Stimulated activated naive B cell treated with anti-CD40 and anti-IgM and Interleukin-4, amounts not matched to agents 10 μg/mL and 1 μg/mL and 100 μg/mL, for 72 hours (primary cell): ENCODE measurements at places on chromosomes 5 and 9.

DNA sequence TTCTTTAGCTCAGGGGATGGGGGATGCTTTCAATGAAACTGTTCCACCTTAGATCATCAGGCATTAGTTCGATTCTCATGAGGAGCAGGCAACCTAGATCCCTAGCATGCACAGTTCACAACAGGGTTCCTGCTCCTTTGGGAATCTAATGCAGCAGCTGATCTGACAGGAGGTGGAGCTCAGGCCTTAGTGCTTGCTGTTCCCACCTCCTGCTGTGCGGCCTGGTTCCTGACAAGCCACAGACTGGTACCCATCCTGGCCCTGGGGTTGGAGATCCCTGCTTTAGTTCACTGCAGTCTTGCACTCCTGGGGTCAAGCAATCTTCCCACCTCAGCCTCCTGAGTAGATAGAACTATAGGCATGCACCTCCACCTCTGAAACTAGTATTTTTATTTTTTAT is 1369.8 kb upstream of the NUDT12 start:
- H3K27me3 ChIP-seq, result no peaks in the 10 kb centered on the region
- DNase-seq, result no peak
- H3K27ac ChIP-seq, result no peak overlapping the region
- H3K4me1 ChIP-seq, result no peaks in the 10 kb centered on the region
- H3K4me3 ChIP-seq, result no peak overlapping the region

- H3K36me3 ChIP-seq, result no peaks in the 10 kb centered on the region
- DNase-seq, result no peak
- H3K4me3 ChIP-seq, result no peak overlapping the region
- H3K27me3 ChIP-seq, result peaks cover 29% of the 10 kb centered on the region
- H3K4me1 ChIP-seq, result peaks cover 5% of the 10 kb centered on the region
Observed at GRCh38 chr5:10875201-10875768, 114.3 kb upstream of the DAP start.

DNA sequence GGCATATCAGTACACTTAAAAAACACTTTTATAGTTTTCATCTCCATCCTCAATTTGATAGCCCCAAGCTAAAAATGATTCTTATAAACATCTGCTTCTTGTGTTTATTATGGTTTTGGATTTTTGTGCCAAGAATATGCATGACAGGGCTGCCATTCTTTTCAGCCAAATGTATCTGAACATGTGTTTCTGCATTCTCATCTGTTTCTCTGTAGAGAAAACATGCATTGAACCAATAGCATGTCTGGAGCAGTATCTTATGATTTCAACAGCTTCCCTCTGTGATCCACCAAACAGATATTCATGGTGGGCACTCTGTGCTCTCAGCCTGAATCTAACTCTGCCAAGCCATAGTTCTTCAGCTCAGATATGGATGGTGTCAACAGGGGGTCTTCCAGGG is 99.3 kb upstream of the ERCC6L2 start:
- H3K4me3 ChIP-seq, result no peak overlapping the region
- peaks cover 2% of the 10 kb centered on the region for H3K4me1 ChIP-seq
- peaks cover 52% of the 10 kb centered on the region for H3K27me3 ChIP-seq
- no peaks in the 10 kb centered on the region for H3K36me3 ChIP-seq
- DNase-seq, result no peak

DNA sequence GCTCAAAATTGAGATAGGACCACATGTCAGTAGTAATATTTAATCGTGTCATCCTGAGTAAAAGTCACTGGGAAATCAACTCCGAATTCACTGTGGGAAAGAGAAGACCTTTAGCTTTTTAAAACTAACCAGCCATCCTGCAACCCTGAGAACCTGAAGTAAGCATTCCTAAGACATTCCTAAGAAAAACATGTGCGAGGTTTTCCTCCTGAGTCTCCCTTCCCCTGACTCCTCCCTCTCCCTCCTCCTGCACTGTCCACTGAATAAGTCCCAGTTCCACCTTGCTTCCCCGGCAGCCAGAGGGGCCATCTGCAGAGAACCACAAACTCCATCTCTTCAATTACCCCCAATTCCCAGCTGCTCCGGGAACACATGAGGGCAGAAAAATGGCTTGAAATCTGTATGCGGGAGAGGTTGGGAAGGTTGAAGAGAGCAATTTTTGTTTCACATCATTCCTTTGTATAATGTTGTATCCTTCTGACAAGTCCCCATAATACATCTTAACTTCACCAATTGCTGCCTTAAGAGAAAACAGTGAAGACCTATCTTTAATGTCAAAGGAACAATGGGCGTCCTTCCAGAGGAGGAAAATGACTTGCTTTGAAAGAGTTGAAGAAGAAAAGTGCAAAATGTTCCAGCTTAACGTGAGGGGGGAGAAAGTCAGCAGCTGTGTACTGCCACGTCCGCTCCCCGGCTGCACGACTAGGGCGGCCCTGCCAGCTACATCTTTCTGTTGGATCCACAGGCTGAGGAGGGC is 186.3 kb downstream of the ZNF462 start:
- no peak for DNase-seq
- H3K27ac ChIP-seq, result no peak overlapping the region
- no peak overlapping the region for H3K4me3 ChIP-seq
- H3K27me3 ChIP-seq, result peaks cover 37% of the 10 kb centered on the region

DNA sequence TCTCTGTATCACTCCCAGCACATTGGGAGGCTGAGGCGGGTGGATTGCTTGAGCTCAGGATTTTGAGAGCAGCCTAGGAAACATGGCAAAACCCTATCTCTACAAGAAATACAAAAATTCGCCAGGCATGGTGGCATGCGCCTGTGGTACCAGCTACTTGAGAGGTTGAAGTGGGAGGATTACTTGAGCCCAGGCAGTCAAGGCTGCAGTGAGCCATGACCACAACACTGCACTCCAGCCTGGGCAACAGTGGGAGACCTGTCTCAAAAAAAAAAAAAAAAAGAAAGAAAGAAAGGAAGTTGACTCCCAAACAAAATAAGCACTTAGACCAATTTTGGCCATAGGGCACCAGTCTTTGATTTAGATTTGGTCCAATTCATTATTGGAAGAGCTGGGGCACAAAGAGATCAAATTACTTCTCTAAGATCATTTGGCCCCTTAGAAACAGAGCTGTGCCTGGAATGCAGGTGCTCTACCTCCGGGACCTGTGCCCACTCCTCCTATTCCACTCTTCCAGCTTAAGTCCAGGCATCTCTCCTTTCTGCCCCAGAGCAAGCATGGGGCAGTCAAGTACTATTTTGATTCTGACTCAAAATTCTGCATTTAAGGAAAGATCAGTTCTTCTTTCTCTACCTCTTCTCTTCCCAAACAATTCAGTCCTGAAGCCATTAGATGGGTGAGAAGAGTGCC is 59.0 kb downstream of the ALDH7A1 start:
- H3K4me1 ChIP-seq, result no peaks in the 10 kb centered on the region
- no peak overlapping the region for H3K27ac ChIP-seq
- no peak overlapping the region for H3K4me3 ChIP-seq
- peaks cover 13% of the 10 kb centered on the region for H3K27me3 ChIP-seq

DNA sequence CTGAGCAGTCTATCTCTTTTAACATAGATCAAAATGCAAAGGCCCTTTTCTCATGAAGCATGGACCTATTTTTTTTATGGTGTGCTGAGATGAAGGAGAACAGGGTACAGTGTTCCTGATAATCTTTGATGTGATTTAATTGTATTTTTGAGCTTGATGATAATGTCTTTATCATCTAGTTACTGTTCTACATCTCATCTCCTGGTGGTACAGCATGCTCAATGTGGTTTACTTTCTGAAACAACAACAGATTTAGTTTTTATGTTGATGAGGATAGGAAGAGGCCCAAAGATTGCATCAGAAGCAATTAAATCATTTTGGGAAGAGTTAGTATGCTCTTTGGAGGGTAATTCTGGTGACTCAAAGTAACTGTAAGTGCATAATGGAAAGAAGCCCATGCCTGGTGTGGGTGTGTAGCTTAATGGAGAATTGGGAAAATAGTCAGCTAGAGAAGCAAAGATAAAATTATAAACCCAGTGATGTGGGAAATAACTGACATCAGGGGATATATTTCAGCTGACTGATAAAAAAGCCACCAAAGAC is 123.0 kb upstream of the KCNN2 start:
- no peaks in the 10 kb centered on the region for H3K36me3 ChIP-seq
- no peak overlapping the region for H3K27ac ChIP-seq
- no peak overlapping the region for H3K4me3 ChIP-seq
- no peaks in the 10 kb centered on the region for H3K27me3 ChIP-seq
- DNase-seq, result no peak

DNA sequence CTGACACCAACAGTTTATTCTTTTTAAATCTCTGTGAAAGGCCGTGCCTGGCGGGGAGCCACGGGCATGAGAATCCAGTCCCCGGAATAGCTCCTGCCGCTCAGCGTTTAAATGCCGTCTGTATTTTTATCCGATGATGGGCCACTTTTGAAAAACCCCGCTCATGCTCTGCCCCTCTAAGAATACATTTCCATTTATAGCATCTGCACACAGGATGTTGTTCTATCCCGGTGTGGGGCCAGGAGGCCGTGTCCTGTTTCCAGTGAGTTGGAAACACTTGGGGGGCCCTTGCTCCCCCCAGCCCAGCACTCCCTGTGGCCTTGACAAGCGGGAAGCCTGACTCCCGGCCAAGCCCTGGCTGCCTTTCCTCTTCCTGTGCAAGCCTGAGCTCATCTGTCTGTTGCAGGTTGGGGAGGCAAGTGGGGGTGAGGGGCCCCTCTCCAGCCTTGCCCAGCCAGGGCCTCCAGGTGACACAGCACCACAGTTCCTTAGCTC is 39.0 kb downstream of the ERGIC1 start:
- H3K36me3 ChIP-seq, result peaks cover 17% of the 10 kb centered on the region
- H3K27me3 ChIP-seq, result no peaks in the 10 kb centered on the region
- DNase-seq, result no peak
- peak overlapping the region; percentile 87 for H3K27ac ChIP-seq

GRCh38 chr9:4339357-4339756 is 39.5 kb upstream of the GLIS3 start:
- H3K4me3 ChIP-seq, result no peak overlapping the region
- DNase-seq, result peak; percentile 41
- no peak overlapping the region for H3K27ac ChIP-seq
- H3K4me1 ChIP-seq, result peaks cover 2% of the 10 kb centered on the region
- peaks cover 19% of the 10 kb centered on the region for H3K27me3 ChIP-seq
- H3K36me3 ChIP-seq, result no peaks in the 10 kb centered on the region

GRCh38 chr9:36728651-36729520 is 156.2 kb downstream of the MELK start:
- H3K27me3 ChIP-seq, result no peaks in the 10 kb centered on the region
- peaks cover 10% of the 10 kb centered on the region for H3K4me1 ChIP-seq
- peak; percentile 40 for DNase-seq
- H3K27ac ChIP-seq, result no peak overlapping the region

GRCh38 chr5:16625096-16625495 is 8.3 kb upstream of the RETREG1 start:
- H3K4me1 ChIP-seq, result peaks cover 21% of the 10 kb centered on the region
- DNase-seq, result no peak
- no peaks in the 10 kb centered on the region for H3K27me3 ChIP-seq
- no peak overlapping the region for H3K27ac ChIP-seq
- H3K36me3 ChIP-seq, result no peaks in the 10 kb centered on the region

GRCh38 chr5:72063219-72063819 is 44.0 kb upstream of the MAP1B start:
- H3K36me3 ChIP-seq, result no peaks in the 10 kb centered on the region
- no peaks in the 10 kb centered on the region for H3K4me1 ChIP-seq
- H3K4me3 ChIP-seq, result no peak overlapping the region
- no peak overlapping the region for H3K27ac ChIP-seq
- DNase-seq, result no peak
- H3K27me3 ChIP-seq, result peaks cover 14% of the 10 kb centered on the region

DNA sequence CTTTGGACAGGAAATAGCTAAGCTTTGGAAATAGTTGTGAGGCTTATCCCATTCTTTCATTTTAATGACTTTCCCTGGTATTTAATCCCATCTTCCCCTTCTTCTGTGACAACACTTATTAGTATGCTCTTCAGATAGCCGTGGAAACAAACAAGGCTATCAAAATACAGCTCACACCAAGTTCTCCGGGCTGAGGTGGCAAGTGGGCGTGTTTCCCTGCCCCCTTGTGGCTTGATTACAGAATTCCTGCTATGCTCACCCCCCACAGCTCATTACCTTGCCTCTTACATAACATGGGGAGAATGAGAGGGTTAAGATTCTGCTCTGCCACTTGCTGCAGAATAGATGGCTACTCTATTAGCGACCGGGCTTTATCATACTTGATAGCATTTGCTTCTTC is 437.1 kb upstream of the TLE4 start:
- H3K36me3 ChIP-seq, result no peaks in the 10 kb centered on the region
- H3K27me3 ChIP-seq, result no peaks in the 10 kb centered on the region
- DNase-seq, result no peak
- H3K27ac ChIP-seq, result no peak overlapping the region
- peaks cover 5% of the 10 kb centered on the region for H3K4me1 ChIP-seq

GRCh38 chr5:108257996-108258395 is 123.9 kb downstream of the FBXL17 start:
- peaks cover 12% of the 10 kb centered on the region for H3K4me1 ChIP-seq
- no peaks in the 10 kb centered on the region for H3K27me3 ChIP-seq
- H3K36me3 ChIP-seq, result peaks cover 2% of the 10 kb centered on the region
- DNase-seq, result no peak
- no peak overlapping the region for H3K4me3 ChIP-seq
- H3K27ac ChIP-seq, result no peak overlapping the region

DNA sequence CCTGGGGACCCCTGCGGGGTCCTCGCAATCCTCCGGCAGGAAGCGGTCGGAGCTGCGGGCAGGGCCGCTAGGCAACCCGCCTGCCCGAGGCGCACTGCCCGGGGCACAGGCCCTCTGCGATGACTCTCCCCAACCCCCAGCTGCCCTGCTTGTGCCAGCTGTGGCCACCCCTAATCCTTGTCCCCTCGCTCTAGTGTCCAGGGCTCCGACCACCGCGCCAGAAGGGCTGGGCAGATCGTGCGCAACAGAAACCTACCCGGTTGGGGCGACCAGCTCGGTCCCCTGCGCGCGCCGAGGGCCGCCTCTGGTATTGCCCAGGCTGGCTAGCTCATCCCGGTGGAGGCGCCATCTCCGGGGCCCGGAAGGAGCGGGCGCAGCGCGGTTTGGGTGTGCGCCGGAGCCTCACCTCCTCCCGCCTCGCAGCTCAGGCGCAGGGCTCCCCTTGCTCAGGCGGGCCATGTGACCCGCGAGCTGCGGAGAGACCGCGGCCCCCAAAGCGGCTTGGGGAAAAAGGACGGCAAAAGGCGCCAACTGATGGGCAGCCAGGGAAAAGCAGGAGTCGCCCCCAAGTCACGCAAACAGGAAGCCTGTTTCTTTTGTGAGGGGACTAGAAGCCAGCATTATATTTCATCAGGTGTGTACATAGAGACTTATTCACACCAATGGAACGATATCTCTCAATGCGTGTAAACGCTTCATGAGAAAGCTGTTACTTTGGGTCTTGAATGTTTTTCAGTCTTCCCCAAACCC is 46.8 kb upstream of the RNF20 start:
- no peak for DNase-seq
- H3K27ac ChIP-seq, result no peak overlapping the region
- H3K36me3 ChIP-seq, result no peaks in the 10 kb centered on the region
- peaks cover 4% of the 10 kb centered on the region for H3K4me1 ChIP-seq
- peaks cover 33% of the 10 kb centered on the region for H3K27me3 ChIP-seq
- peak overlapping the region; percentile 68 for H3K4me3 ChIP-seq

DNA sequence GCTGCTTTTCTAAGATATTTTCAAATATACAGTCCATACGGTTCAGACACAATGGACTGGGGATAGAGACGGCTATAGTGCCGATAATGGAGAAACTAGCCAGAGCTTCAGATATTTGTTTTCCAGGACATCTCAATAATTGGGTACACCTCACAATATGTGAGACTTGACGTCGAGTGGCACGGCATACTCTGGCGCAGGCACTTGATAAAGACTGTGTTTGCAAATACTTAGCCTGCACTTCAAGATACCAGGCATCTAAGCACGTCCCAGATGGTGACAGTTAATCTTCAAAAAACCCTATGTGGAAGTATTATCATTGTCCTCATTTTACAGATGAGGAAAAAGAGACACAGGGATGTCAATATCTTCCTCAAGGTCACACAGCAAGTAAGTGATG is 48.5 kb downstream of the SEMA5A start:
- H3K4me3 ChIP-seq, result no peak overlapping the region
- DNase-seq, result no peak
- no peak overlapping the region for H3K27ac ChIP-seq
- H3K27me3 ChIP-seq, result no peaks in the 10 kb centered on the region
- no peaks in the 10 kb centered on the region for H3K4me1 ChIP-seq
- no peaks in the 10 kb centered on the region for H3K36me3 ChIP-seq
